Hepatocyte (in vitro differentiated cells): ENCODE measurements at places on chromosomes 2 and 18. TPM values are rescaled to one million over a fixed set of nuclear protein-coding genes. Genes with fewer than 3 reads are reported as not detected.

The CHRNG gene
- total RNA-seq: not detected in 2 replicates

The HDHD2 gene
- 18.5 and 22.3 TPM in 2 replicates for total RNA-seq

DNA sequence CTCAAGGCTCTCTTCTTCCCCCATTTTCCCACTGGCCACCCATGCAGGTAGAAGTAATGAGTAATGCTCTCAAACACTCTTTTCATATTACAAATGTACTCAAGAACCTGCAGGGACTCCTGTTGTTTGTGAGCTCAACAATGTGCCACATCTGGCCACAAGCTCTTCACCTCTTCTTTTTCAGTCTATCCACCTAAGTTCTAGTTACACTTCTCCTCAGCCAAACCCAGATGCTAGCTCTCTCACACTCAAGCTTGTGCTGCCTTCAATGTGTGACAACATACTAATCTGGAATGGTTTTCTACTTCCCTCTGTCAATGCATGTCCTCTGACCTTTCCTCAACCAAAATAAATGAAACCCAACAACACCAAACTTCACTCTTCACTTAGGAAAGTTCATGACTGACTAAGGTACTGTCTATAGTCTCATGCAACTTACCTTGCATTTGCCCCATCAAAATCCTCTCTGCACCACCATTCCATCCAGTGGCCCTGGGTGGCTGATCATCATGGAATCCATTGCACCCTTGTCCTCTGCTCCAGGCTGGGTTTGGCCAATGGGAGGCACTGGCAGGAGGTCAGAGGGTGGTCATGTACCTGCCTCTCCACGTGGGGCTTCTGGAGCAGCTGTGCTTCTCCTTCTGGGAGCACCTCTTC is 5.3 kb upstream of the IL18R1 start:
- peaks cover 4% of the 10 kb centered on the region for H3K27me3 ChIP-seq
- DNase-seq: no peak
- H3K4me1 ChIP-seq: no peaks in the 10 kb centered on the region
- no peak overlapping the region for H3K27ac ChIP-seq
- no peaks in the 10 kb centered on the region for H3K36me3 ChIP-seq

The PPIG gene
- 37.4 and 42.6 TPM in 2 replicates for total RNA-seq

GRCh38 chr2:97991081-97991856 is 4.5 kb downstream of the TMEM131 start:
- H3K27me3 ChIP-seq: no peaks in the 10 kb centered on the region
- DNase-seq: no peak
- H3K4me3 ChIP-seq: no peak overlapping the region

DNA sequence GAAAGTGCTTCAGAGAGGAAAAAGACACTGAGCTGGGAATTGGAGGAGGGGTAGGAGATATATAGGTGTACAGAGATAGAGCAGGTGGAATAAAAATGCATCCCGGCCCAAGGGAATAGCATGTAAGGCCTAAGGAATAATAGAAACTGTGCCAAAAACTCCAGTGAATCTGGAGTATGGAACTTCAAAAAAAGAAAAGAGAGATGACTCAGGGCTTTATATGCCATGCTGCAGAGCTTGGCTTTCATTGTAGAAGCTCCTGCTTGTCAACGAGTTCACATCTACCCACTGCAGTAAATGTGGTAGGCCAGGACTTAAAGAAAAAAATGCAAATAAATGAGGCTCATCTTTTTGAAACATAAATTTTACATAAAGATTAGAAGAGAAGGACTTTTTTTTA is 131.8 kb downstream of the MREG start:
- H3K4me1 ChIP-seq: peaks cover 6% of the 10 kb centered on the region
- no peaks in the 10 kb centered on the region for H3K27me3 ChIP-seq
- no peak for DNase-seq
- no peak overlapping the region for H3K4me3 ChIP-seq
- no peaks in the 10 kb centered on the region for H3K36me3 ChIP-seq
- H3K27ac ChIP-seq: no peak overlapping the region

The TMEM247 gene
- not detected in 2 replicates for total RNA-seq

The CIB4 gene
- total RNA-seq: not detected in 2 replicates

DNA sequence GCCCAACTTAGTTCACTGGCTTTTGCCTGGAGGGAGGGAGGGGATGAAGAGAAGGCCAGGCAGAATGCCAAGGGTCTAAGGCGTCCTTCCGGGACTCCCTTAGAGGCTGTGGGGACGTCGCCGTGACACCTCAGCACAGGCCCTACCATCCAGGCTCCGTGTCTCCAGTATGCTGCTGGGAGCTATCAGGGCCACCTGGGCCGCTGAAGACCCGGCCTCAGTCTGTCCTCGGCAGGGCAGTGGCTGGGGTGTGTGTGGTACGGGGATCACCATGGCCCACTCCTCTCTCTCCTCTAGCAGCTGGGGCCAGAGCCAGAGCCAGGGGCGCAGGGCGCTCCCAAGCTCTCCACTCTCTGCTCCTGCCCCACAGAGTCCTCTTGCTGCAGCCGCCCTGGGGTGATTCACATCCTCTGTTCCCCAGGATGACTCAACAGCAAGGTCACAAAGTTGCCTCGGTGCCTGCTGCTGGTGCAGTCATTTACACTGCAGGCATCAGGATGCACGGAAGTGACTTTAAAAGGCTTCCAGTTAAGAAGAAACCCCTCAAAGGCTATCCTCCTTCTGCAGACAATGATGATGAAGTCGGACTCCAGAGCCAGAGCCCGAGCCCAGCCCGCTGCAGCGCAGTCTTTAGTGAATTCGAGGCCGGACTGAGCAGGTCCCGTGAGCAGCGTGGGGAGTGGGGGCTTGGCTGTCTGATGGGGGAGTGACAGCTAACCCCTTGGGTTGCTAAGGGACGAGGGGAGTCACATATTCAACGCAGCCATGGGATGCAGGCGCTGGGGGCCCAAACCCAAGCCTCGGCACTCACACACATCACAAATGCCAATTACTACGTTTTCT is 31.9 kb downstream of the SNORC start:
- peak; percentile 41 for DNase-seq
- no peak overlapping the region for H3K4me3 ChIP-seq
- H3K4me1 ChIP-seq: no peaks in the 10 kb centered on the region
